ENCODE measurements at places on chromosomes 5 and 9.

DNA sequence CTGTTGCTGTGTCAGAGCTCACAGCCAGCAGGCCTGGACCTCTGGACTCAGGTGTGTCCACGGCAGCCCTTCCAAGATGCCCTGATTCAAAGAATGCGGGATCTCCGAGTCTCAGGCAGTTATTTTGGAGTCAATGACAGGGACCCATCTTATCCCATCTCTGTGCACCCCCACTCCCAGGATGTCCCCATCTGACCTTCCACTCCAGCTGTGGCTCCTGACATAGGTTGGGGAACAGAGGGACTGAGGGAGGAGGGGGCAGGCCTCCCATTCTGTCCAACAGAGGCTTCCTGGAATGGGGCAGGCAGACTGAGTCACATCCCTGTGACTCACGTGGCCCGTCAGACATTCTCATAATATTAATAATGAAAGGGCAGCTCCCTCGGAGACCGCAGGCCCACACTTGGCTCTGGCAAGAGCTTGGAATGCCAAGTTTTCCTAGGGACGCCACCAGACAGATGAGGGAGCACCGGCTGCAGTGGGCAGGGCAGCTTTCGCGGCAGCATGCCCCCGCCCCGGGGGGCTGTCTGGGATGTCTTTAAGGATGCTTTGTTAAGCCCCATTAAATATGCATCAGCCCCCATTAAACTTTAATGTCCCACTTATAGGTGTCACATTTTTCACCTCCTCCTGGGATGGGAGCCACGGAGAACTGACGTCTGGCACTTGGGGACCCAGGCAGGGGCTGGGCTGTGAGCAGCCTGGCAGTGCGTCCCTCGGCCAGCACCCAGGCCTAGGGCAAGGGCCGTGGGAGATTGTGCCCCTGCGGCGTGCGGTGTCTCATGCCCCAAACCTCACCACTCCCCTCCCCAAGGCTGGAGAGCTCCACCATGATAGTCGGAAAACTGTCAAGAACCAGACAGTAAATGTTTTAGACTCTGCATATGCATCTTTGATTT, 23.6 kb upstream of the FIBCD1 start:
- peak; percentile 56 for DNase-seq

GRCh38 chr9:109302606-109303005, 18.3 kb downstream of the EPB41L4B start:
- DNase-seq: no peak

DNA sequence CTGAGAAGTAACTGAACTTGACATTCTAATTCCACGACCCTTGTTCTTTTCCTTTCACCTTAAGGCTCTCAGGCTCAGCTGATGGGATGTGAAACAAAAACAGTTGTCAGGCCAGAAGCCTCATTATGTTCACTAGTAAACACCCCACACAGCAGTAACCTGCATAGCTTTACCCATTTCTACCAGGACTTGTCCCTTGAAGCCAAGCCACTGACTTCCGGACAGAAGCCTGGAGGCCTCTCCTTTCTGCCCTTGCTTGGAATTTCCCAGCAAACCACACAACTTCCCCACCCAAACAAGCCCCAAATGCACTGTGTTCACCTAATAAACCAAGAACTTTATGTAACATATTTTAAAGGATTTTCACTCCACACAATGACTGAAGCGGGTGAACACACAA, 19.6 kb downstream of the PRUNE2 start:
- DNase-seq: no peak

DNA sequence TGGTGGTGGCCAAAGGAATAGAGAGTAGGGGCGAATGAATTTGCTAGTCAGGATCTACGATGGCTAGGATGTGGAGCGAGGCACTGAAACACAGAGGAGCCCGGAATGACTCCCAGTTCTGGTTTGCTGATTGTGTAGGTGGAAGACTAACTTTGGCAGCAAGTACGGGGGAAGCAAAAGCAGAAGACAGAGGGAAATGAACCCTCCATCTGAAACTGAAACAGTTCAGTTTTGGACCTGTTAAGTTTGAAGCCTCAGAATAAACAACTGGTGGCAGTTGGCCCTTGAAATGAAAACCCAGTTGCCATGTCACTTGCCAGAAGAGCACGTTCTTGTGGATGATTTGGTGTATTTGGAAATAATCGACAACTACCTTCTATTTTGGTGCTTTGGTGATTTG, 15.4 kb upstream of the SMIM15 start:
- no peak for DNase-seq

- no peak for DNase-seq
Measured at GRCh38 chr9:79896390-79896980, 324.7 kb downstream of the TLE4 start.
